Kidney tubule cell (primary cell): ENCODE measurements at places on chromosomes 4 and X.
A peak's percentile ranks its signal among the peaks of the same experiment; 100 is the strongest.

DNA sequence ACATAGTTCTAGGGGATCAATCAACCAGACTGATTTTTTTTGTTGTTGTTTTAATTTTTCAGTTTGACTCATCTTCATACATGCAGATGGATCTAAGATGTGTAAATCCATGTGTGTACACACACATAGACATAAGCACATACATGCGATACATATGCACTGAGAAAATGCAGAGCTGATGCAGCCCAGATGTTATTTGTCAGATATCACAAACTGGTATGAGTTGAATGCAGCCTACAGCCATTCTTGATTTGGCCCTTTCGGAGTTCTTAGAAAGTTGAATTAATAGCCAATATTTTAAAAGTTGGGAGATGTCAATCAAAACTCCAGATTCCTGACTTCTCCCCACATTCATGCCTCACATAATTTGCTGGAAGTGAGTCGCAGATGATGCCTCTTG, 180.4 kb downstream of the SPATA18 start:
- DNase-seq, result no peak

- no peak for DNase-seq
Measured at GRCh38 chr4:94533405-94534223, 81.9 kb downstream of the PDLIM5 start.

GRCh38 chrX:114626323-114626722, 42.4 kb downstream of the HTR2C start:
- DNase-seq, result peak; percentile 36

GRCh38 chr4:108049406-108049805, 59.7 kb downstream of the HADH start:
- no peak for DNase-seq

- DNase-seq, result no peak
Measured at GRCh38 chr4:155960522-155960921, 6.9 kb upstream of the CTSO start.

- DNase-seq, result no peak
Measured at GRCh38 chr4:129526812-129527211, 430.9 kb downstream of the C4orf33 start.

- DNase-seq, result peak; percentile 68
Measured at GRCh38 chrX:78517124-78517523, 142.0 kb downstream of the RTL3 start.

GRCh38 chrX:116194649-116195048, 24.1 kb downstream of the AGTR2 start:
- DNase-seq, result no peak

- DNase-seq, result no peak
Measured at GRCh38 chr4:53616219-53616618, 24.9 kb upstream of the LNX1 start.

DNA sequence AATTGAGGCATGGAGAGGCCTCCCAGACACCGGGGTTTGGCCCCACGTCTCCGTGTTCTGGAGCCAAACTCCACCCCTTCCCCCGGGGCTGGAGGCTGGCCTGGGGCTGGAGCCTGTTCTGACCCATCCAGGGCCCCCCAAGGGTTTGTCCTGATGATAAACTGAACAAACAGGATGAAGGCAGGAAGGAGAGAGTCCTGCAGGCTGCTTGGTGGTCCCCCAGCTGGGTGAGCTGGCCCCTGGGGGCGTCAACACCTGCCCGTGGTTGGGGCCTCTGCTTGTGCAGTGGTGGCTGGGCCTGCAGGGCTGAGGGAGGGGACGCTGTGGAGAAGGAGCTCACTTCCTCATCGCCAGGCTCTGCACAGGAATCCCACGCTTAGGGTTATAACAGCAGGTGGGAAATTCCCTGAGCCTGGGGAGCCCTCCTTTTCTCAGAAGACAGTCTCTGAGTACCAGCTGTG, 2.3 kb downstream of the SH3TC1 start:
- DNase-seq, result no peak

- no peak for DNase-seq
Measured at GRCh38 chr4:24963277-24963676, 50.4 kb upstream of the CCDC149 start.

DNA sequence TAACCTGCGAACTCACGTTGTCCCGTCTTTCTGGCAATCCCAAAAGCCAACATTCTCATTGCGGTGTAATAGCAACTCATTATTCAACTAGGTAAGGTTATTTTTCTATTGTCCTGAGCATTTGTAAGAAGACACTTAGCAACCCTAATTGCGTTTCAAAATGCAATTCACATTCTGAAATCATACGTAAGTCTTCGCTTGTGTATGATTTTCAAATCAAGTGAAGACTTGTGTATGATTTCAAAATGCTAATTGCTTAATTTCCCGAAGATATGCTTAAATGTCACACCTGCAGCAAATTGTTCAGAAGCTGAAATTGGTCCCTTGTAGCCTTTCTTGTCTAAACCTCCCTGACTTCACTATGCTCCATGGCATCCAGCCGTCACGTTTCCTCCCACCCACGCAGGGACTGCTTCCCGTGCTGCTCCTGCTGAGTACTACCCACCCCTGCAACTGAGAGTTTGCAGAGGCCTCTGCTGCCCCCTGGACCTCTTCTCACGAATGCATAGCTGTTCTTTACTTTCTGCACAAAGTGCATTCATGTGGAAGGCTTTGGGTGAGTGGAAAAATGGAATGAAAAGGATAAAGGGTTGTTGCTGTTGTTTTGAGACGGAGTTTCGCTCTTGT, 40.8 kb upstream of the CLDN24 start:
- DNase-seq, result peak; percentile 13

- no peak for DNase-seq
Measured at GRCh38 chr4:129336457-129337227, 240.7 kb downstream of the C4orf33 start.

- DNase-seq, result peak; percentile 14
Measured at GRCh38 chrX:41734530-41734929, 10.5 kb downstream of the GPR82 start.
